Stimulated activated CD4-positive, alpha-beta T cell treated with anti-CD3 and anti-CD28 coated beads, Interleukin-15, amount 100 ng/mL, for 48 hours (primary cell): ENCODE measurements at places on chromosomes 16 and 17.

- DNase-seq, result peak; percentile 65
Observed at GRCh38 chr16:86664522-86665318, 86.4 kb downstream of the FOXL1 start.

DNA sequence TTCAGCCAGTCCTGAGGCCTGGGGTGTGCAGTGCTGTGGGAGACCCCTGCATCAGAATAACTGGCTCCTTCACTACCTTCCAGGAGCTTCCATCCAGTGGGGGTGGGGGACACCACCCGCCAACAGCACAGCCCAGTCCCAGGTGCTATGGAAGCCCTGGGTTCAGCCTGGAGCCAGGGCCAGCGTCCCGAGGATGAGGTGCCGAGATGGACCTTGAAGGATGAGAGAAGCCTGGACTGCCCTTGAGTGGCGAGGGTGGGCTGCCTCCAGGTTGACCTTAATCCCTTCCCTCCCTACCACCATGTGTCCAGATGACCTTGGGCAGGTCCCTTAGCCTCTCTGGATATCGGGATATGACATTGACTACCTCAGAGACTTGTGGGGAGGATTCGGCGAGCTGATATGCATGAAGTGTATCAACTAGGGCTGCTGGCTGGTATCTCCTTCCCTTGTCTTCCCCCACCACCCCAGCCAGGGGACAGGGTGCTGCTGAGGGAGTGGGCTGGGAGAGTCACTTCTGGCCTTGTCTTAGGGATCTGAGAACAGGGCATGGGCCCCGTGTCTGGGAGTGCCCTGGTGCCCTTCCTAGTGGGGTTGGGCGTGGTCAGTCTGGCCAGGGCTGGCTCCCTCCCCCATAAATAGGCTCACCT, 14.2 kb upstream of the LASP1NB start:
- DNase-seq, result no peak

DNA sequence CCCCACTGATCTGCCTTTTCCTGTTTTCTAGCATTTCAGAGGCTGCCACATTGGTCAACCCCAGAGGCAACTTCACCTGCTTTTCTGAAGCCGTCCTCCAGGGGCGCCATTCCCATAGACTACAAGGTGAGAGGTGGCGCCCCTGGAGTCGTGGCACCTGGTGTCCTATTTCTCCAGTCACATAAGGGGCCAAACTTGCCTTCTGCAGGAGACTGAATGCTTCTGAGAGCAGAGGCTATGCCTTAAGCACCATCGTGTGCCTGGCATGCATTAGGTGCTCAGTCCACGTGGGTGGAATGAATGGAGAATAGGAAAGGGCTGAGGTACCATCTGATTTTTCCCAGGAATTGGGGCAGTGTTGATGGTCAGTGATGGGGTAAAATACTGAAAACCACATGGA, 164.8 kb downstream of the HAPSTR1 start:
- peak; percentile 8 for DNase-seq

GRCh38 chr16:73183611-73184092, 135.7 kb upstream of the ZFHX3 start:
- no peak for DNase-seq

DNA sequence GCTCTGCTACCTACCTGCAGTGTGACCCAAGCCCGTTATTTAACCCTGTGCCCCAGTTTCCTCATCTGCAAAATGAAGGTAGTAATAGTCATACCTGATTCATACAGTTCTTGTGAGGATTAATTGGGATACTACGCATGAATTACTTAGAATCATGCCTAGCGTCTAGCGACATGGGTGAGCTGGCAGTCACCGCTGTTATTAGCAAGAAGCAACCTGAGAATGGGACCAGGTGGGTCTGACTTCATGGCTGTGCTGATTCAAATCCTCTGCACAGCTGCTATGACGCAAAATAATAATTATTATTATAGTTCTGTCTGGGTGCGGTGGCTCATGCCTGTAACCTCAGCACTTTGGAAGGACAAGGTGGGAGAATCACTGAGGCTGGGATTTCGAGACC, 7.9 kb downstream of the SOCS1 start:
- no peak for DNase-seq

DNA sequence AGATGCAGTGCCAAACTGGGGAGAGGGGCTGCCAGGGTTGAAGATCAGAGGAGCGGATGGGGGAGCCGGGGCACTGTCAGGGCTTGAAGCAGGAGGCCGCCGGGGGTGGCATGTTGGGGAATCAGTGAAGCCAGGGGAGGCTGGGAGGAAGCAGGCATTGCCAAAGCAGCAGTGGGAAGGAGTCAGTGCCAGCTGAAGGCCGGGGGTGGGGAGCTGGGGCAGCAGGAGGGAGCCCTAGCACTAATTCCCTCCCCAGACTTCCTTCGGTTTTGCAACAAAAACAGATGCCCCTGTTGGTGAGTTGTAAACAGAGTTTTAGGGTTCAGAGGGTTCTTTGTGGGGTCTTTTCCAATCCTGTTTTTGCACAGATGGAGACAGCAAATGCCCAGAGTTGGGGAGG, 10.9 kb upstream of the TAC4 start:
- DNase-seq, result no peak
